Caco-2 (cell line): ENCODE measurements at places on chromosomes 2 and 18.

- no peaks in the 10 kb centered on the region; the same call in 1 of the 2 replicates for H3K27me3 ChIP-seq
- H3K27ac ChIP-seq, result no peak overlapping the region
- no peaks in the 10 kb centered on the region for H3K36me3 ChIP-seq
- H3K4me1 ChIP-seq, result no peaks in the 10 kb centered on the region
- no peak overlapping the region for H3K4me3 ChIP-seq
These were observed 37.1 kb downstream of the ARHGEF4 start for GRCh38 chr2:130873700-130874346.

DNA sequence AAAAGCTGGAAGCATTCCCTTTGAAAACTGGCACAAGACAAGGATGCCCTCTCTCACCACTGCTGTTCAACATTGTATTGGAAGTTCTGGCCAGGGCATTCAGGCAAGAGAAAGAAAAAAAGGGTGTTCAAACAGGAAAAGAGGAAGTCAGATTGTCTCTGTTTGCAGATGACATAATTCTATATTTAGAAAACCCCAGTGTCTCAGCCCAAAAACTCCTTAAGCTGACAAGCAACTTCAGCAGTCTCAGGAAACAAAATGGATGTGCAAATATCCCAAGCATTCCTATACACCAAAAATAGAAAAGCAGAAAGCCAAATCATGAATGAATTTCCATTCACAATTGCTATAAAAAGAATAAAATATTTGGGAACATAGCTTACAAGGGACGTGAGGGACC lies 11.1 kb downstream of the SLC8A1 start:
- H3K27me3 ChIP-seq, result no peaks in the 10 kb centered on the region
- no peak overlapping the region for H3K27ac ChIP-seq
- H3K4me3 ChIP-seq, result no peak overlapping the region

- H3K4me1 ChIP-seq, result no peaks in the 10 kb centered on the region
- DNase-seq, result no peak
- no peaks in the 10 kb centered on the region for H3K27me3 ChIP-seq
- H3K4me3 ChIP-seq, result no peak overlapping the region
These were observed 405.1 kb downstream of the GPD2 start for GRCh38 chr2:156841321-156841720.

GRCh38 chr18:10726198-10727068 lies 200.6 kb downstream of the NAPG start:
- H3K4me3 ChIP-seq, result no peak overlapping the region
- DNase-seq, result no peak
- H3K27ac ChIP-seq, result no peak overlapping the region
- no peaks in the 10 kb centered on the region for H3K27me3 ChIP-seq
- H3K4me1 ChIP-seq, result no peaks in the 10 kb centered on the region

DNA sequence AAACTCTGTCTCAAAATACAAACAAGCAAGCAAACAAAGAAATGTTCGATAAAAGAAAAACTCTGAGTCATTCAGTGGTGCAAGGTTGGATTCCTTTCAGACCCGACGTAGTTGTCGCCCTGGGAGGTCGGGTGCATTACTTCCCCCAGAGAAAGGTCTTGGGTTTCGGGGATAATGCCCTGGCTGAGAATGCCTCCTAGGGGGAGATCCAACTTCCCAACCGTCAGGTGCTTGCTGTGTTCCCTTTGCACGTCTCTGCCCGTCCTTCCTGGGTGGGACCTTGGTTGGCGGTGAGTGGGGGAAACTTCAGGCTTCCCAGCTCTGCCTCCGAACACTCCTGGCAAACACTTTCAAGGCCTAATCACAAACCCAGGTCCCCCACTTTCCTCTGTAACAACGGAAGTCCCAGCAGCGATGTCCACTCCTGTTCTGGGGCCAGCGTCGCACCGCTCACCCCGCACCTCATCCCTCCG lies 609 bp downstream of the TPGS2 start:
- peak; percentile 23 for DNase-seq
- peak overlapping the region; percentile 84 for H3K4me3 ChIP-seq
- no peaks in the 10 kb centered on the region for H3K36me3 ChIP-seq

GRCh38 chr2:4873364-4873763 lies 818.8 kb upstream of the SOX11 start:
- H3K36me3 ChIP-seq, result no peaks in the 10 kb centered on the region
- no peak overlapping the region for H3K27ac ChIP-seq
- no peak for DNase-seq
- no peak overlapping the region for H3K4me3 ChIP-seq
- no peaks in the 10 kb centered on the region for H3K4me1 ChIP-seq

- H3K4me1 ChIP-seq, result no peaks in the 10 kb centered on the region
- H3K4me3 ChIP-seq, result no peak overlapping the region
- no peak for DNase-seq
- H3K27ac ChIP-seq, result no peak overlapping the region
- H3K27me3 ChIP-seq, result no peaks in the 10 kb centered on the region
These were observed 8.7 kb downstream of the NPPC start for GRCh38 chr2:231917280-231918066.

DNA sequence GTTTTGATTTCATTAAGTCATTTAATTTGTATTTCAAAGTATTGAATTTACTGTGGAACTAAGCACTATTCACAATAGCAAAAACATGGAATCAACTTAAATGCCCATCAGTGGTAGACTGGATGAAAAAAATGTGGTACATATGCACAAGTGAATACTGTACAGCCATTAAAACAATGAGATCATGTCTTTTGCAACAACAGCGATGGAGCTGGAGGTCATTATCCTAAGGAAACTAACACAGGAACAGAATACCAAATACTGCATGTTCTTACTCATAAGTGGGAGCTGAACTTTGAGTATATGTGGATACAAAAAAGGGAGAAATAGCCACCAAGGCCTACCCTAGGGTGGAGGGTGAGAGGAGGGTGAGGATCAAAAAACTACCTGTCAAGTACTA lies 164.4 kb downstream of the BABAM2 start:
- H3K4me1 ChIP-seq, result no peaks in the 10 kb centered on the region
- no peak for DNase-seq
- H3K36me3 ChIP-seq, result no peaks in the 10 kb centered on the region

GRCh38 chr18:23617412-23618014 lies 31.2 kb upstream of the NPC1 start:
- H3K4me3 ChIP-seq, result no peak overlapping the region
- H3K27ac ChIP-seq, result no peak overlapping the region
- peaks cover 11% of the 10 kb centered on the region for H3K4me1 ChIP-seq
- no peaks in the 10 kb centered on the region for H3K36me3 ChIP-seq
- DNase-seq, result no peak

DNA sequence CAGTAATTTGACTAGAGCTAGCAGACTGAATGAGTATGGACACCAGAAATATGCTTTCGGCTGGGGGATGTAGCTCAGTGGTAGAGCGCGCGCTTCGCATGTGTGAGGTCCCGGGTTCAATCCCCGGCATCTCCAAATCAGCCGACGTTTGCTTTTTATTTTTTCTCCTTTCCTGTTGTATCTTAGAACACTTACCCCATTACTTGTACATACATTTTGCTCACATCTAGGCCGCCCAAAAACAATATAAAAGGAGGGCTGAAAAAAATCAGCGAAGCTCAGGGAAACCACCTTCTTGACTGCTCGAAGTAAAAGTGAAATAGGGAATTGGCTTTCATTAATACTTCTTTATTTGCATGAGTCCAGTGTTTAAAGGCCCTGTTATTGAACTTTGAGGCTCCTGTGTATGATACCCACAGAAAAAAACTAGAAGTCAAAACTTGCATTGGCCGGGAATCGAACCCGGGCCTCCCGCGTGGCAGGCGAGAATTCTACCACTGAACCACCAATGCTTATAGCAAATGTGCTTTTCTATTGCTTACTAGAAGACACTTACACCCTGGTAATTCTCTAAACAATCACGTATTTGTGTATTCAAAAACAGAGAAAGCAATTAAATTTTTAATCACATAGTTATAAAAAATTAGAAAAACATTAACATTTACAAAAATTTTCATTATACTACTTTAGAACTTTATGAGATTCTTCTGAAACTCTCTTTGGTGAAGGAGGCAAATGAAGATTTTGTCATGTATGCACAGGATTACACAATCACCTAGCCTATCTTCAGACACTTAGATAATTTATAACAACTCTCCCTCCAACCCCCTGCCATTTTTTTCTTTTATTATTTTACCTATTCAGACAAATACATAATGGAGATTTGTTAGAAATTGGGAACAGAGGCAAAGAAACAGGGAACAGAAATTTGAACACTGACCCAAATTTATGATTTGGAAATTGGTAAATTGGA lies 35.2 kb upstream of the GPD2 start:
- peak; percentile 82 for DNase-seq
- no peaks in the 10 kb centered on the region for H3K36me3 ChIP-seq
- peak overlapping the region; percentile 97 for H3K27ac ChIP-seq
- H3K4me3 ChIP-seq, result peak overlapping the region; percentile 74

DNA sequence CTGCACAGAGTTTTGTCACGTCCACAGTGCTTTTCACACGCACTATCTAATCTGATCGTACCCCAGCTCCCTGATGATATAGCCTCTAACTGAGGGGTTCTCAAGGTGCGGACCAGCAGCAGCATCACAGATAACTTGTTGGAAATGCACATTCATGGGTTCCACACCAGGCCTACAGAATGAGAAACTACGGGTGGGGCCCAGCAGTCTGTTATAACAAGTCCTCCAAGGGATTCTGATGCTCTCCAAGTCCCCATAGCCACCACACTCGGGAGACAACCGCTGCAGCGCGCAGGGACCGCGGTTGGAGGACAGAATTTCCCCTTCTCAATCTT lies 745 bp upstream of the BZW1 start:
- H3K4me3 ChIP-seq, result peak overlapping the region; percentile 45
- no peak for DNase-seq
- H3K36me3 ChIP-seq, result 0 out of 2 replicates have a peak, but pooled peaks cover 3% of the 10 kb centered on the region
- H3K4me1 ChIP-seq, result peaks cover 22% of the 10 kb centered on the region
- H3K27ac ChIP-seq, result peak overlapping the region; percentile 98

DNA sequence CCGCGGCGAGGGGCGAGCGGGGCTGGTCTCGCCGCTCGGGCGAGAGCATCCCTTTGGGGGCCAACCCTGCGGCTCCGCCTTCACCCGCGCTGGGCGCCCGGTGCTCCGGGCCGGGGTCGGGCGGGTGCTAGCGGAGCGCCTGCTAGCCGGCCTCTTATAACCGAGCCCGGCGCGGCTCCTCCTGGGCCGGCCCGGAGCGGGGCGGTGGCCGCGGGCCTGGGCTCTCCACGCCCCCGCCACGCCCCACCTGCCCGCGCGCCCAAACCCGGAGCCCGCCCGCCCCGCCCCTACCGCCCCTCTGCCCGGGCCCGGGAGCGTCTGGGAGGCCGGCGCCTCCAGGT lies at the start of gene FOXI3:
TSS of gene FOXI3 (minus strand) at position 129 of the 341 bp plus-strand sequence. CDS start 158 bp downstream, outside the sequence.
- no peaks in the 10 kb centered on the region; the same call in 1 of the 2 replicates for H3K27me3 ChIP-seq
- no peak within 1 kb of the TSS for H3K4me3 ChIP-seq
- DNase-seq, result peak; percentile 11
- no peak within 1 kb of the TSS for H3K27ac ChIP-seq
- H3K36me3 ChIP-seq, result no peaks in the 10 kb centered on the region

GRCh38 chr2:37472959-37473358 lies 128.5 kb downstream of the QPCT start:
- H3K36me3 ChIP-seq, result no peaks in the 10 kb centered on the region
- H3K27ac ChIP-seq, result no peak overlapping the region
- DNase-seq, result peak; percentile 24
- H3K4me1 ChIP-seq, result peaks cover 16% of the 10 kb centered on the region

DNA sequence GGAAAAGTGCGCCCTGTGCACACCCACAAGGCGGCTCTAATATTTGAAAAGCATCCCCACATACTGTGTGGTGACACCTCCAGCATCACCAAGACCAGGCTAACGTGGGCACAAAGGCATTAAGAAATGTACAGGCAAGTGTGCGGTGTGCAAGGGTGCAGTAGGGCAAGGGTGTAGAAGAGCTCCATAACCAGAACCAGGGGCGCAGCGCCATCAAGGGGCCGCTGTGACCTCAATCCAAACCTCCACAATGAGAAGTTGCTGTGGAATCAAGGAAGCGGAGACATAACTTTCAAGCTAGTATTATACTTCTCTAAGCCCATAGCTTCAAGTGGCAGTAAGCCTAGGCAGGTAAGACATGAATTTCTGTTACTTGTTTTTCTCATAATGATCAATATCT lies 13.0 kb downstream of the L3MBTL4 start:
- H3K27ac ChIP-seq, result no peak overlapping the region
- no peak for DNase-seq
- H3K4me3 ChIP-seq, result no peak overlapping the region
- no peaks in the 10 kb centered on the region for H3K27me3 ChIP-seq
- H3K36me3 ChIP-seq, result no peaks in the 10 kb centered on the region
- H3K4me1 ChIP-seq, result no peaks in the 10 kb centered on the region; the same call in 1 of the 2 replicates

DNA sequence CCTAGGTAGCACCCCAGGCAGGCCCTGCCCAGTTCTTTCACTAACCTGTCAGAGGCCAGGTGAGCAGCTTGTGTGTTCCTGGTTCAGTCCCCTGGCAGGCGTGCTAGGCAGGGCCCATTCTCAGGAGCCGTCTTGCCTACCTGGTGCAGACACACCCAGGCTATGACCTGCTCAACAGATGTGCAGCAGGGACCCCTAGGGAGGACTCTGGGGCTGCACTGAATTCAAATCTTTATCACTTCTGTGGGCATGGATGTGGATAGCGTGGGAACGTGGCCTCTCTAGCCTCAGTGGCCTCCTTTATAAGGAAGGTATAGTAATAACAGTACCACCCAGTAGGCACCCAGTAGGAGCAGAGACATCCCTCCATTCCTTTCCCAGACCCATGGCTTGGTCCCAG lies 48.4 kb downstream of the PLEKHB2 start:
- no peak overlapping the region for H3K4me3 ChIP-seq
- no peaks in the 10 kb centered on the region for H3K4me1 ChIP-seq
- H3K27me3 ChIP-seq, result no peaks in the 10 kb centered on the region
- H3K36me3 ChIP-seq, result 0 out of 2 replicates have a peak, but pooled peaks cover 1% of the 10 kb centered on the region
- DNase-seq, result no peak

DNA sequence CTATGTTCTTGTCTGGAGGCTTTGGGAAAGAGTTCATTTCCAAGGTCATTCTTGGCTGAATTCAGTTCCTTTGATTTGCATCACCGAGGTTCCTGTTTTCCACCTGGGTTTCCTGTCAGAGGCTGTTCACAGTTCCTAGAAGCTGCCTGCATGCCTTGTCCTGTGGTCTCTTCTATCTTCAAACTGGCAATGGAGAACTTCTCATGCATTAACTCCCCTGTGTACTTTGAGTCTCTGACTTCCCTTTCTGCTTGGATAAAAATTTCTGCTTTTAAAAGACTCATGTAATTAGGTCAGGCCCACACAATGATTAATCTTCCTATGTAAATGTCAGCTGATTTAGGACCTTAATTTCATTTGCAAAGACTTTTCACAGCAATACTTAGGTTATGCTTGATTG lies 499.3 kb upstream of the FANCL start:
- no peak overlapping the region for H3K4me3 ChIP-seq
- H3K27ac ChIP-seq, result no peak overlapping the region
- no peaks in the 10 kb centered on the region for H3K27me3 ChIP-seq
- DNase-seq, result no peak
- no peaks in the 10 kb centered on the region for H3K36me3 ChIP-seq
- H3K4me1 ChIP-seq, result no peaks in the 10 kb centered on the region

GRCh38 chr18:840023-840408 lies 28.0 kb upstream of the YES1 start:
- no peak for DNase-seq
- no peaks in the 10 kb centered on the region; the same call in 1 of the 2 replicates for H3K4me1 ChIP-seq
- no peaks in the 10 kb centered on the region for H3K36me3 ChIP-seq
- no peak overlapping the region for H3K27ac ChIP-seq

- no peaks in the 10 kb centered on the region for H3K4me1 ChIP-seq
- no peak overlapping the region for H3K27ac ChIP-seq
- no peak overlapping the region for H3K4me3 ChIP-seq
- H3K36me3 ChIP-seq, result no peaks in the 10 kb centered on the region
These were observed 27.5 kb upstream of the SLC66A3 start for GRCh38 chr2:11127761-11128160.
